ENCODE measurements at places on chromosomes 7 and 10.

GRCh38 chr10:18424200-18424599 lies 227.2 kb downstream of the NSUN6 start:
- no peak for DNase-seq

DNA sequence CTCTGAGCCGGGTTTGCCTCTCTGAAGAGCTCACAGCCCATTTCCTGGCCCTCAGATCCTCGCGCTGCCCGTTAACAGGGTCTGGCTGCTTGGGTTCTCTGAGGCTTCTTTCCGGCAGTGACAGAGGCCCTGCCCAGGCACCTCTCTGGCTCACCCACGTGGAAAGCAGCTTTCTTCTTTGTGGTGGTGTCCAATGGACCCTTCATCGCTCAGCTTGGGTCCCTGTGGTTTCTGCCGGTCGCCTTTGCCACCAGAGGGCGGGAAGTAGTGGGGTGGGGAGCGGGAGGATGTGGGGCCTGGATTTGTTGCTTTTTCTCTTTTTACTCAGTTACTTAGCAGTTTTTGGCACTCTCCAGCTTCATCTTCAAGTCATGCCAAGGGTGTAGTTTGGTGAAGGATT lies 15.6 kb upstream of the JAKMIP3 start:
- no peak for DNase-seq

GRCh38 chr7:93551063-93551895 lies 23.2 kb downstream of the CALCR start:
- DNase-seq = no peak

GRCh38 chr7:120774481-120774880 lies 83.5 kb downstream of the TSPAN12 start:
- no peak for DNase-seq

DNA sequence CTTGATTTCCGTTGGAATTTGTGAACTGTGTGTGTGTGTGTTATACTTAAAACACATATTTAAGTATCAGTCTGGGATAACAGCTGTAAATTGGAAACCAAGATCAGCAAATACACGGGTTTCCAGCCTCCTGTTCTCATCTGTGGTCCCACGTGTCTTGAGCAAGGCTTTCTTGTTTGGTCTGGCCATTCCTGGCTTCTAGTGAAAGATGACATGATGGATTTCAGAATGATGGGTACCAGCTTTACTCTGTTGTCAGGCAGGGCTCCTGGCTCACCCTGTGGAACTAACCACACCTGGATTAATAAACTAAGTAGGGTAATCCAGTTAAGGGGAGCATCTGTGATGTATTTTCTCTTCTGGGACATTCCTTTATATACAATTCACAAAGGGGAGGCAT lies 346.2 kb upstream of the AOAH start:
- no peak for DNase-seq

- peak; percentile 10 for DNase-seq
Measured at GRCh38 chr10:29811751-29812427, 177.1 kb upstream of the SVIL start.
